ENCODE measurements at places on chromosomes 1 and 21.

GRCh38 chr1:94633051-94633450 is 91.5 kb upstream of the F3 start:
- DNase-seq, result no peak

DNA sequence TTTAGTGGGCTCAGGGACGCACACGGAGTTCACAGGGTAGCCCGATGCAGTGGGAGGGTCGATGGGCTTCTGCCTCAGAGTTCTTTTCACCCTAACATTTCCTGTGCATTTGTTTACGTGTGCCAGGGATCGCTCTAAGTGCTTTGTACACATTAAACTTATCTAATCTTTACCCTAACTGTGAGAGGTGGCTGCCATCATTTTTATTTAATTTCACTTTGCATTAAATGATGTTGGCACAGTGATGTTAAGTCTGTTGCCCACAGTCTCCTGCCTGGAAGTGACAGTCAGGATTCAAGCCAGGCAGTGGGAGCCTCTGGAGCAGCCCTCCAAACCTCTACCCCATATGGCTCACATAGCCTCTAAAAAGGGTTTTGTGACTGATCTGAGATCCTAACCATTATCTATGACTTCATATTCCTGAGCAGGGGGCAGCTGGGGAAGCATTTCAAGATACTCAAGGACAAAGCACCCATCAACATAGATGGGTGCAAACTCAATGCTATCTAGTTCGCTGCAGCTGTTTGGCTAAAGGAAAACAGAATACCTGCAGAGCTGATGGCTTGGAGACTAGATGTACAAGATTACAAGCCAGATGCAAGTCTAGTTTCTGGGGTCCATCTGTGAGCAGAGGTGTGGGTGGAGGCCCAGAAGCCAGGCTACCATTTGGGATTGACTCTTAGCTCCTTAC is 303.8 kb downstream of the DISC1 start:
- no peak for DNase-seq

DNA sequence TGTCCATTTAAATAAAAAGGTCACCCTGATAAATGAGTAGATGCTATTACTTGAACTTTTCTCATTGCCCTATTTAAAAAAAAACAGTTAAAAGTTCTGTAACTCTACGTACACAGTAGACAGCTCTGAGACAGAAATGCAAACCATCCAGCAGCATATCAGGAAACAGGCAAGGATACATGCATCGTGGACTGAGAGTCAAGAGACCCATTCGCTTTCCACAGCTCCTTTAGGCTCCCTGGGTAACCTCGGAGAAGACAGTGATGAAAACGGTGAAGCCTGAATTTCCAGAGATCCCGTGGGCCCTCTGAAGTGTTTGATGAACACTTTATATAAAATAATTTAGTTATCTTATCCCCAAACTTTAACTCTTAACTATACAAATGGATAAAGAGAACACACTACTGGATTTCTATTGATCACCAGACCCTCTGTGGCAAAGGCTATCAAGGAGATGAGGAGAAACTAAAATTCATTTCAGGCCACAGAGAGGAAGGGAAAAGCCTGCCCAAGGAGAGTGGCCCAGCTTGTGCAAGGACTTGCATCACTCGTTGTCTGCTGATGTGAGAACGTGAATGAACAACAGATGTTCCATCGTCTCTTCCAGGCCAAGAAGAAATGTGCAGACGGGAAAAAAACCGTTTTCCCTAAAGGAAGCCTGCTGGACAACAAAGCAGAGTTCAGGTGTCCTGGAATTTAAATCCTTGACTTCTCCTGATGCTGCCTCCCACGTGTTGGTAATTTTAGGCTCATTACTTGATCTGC is 131.0 kb downstream of the TGFBR3 start:
- DNase-seq, result no peak

- DNase-seq, result no peak
Observed at GRCh38 chr1:188140958-188141357, 1312.2 kb downstream of the PLA2G4A start.

DNA sequence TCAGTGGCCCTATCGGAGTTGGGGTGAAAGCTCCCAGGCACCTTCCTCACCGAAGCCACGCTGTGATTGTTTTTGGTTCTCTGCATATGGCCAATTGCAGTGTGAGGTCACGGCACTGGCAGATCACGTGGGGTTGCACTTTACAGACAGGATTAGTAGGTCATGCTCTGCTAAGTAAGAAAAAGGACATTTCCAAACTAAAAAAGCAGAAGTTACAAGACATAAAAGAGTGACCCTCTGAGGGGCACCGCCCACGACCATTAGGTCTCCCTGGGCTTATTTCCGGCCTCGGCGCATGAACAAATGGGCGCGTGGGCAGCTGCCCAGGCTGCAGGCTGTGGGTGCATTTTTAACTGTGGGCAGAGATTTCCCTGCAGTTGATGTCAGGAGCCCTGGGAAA is 2.0 kb downstream of the CAPN9 start:
- DNase-seq, result no peak
